Substantia nigra (tissue), 51 donors: ENCODE measurements at places on chromosomes 13 and 19.
A peak's percentile ranks its signal among the peaks of the same experiment; 100 is the strongest.

DNA sequence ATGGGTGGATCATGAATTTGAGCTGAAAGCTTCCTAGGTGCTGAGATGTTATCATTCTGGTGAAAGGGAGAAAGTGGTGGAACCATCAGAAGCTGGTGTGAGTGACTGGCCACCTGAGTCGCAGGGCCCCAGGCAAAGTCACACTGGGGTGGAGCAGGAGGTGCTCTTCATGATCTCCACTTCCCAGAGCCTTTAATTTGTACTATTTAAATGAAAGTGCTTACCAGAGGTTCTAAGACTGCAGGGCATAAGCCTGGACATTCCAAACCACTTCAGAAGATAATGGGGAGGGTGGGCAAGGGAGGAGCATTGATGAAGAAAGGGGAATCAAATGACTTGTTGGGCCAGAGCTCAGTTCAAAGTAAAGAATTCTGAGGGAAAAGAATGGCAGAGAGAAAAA, 156.1 kb downstream of the RGCC start:
- DNase-seq, result no peak

GRCh38 chr19:10861103-10861651, 10.2 kb upstream of the CARM1 start:
- DNase-seq, result no peak

DNA sequence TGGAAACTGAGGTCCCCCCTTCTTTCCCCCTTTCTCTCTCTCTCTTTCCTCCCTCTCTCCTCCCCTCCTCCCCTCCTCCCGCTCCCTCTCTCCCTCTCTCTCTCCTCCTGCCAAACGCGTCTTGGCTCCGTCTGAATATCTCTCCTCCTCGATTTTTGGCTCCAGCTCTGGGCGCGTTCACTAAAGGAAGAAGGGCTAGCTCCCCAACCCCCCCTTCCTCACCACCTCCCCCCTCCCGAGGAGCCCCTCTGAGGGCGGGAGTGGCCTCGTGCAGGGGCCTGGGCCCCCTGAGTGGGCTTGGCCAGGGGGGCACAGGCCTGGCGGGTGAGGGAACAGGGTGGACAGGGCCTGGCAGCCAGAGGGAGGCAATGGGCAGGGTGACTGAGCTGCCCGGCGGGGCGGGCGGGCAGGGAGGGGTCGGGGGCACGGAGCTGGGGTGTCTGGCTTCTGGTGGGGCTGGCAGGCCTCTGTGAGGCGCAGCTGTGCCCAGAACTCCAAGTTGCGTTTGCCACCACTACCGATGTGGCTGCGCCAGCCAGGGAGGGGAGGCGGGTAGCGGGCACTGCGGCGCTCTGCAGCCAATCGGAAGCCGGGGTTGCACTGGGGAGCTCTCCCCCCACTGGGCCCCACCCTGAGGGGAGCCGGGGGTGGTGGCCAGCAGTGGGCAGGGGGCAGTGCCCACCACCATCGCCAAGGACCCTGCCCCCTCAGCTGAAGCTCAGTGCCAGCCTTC, 7.1 kb downstream of the NFIX start:
- DNase-seq, result peak; percentile 89

DNA sequence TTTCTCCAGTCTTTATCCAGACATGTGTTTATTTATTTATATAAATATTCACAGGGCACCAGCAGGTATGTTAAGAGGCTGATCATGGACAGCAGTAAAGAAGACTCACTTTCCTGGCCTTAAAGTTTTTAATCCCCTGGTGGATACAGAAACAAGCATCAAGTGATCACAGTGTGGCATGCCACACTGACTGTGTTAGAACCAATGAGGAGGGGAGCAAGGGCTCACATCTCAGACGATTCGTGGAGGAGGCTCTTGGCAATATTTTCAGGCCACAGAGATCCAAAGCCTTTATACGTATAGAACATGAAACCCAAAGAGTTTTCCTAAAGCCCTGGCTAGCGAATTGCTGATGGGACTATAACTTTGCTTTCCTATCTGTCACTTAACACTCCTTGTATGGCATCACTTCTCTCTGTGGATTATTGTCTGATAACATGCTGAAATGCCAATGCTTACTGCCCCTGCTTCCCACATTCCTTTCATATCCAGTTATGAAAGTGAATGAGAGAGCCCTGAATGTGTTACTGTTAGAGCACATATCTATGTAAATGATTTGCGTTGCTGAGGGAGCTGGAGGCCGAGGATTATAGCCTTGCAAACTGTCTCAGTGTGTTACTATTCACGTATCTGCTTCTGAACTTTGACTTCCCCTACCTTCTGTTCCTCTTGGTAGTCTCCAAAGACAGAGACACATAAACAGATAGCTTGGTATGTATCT, 37.6 kb downstream of the POLR1D start:
- DNase-seq, result no peak

- no peak for DNase-seq
Observed at GRCh38 chr13:104594806-104595205, 1528.6 kb upstream of the SLC10A2 start.

DNA sequence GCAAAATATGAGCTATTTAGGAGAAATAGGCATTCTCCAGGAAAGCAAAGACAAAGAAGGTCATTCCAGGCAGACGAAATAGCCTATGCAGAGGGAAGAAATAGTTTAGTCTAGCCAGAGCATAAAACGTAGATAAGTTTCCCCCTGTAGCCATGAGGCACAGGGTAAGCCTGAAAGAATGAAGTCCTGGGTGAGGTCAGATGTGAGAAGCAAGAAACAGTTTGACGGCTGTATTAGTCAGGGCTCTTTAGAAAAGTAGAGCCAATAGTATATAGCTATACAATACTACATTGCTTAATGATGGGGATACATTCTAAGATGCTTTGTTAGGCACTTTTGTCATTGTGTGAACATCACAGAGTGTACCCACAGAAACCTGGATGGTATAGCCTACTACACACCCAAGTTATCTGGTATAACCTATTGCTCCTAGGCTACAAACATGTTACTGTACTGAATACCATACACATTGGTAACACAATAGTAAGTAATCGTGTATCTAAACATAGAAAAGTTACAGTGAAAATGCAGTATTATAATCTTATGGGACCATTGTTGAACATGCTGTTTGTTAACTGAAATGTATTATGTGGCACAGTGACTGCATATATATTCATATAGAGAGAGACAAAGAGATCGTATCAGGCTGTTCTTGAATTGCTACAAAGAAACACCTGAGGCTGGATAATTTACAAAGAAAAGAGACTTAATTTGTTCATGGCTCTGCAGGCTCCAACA, 59.3 kb upstream of the WDFY2 start:
- DNase-seq, result no peak

DNA sequence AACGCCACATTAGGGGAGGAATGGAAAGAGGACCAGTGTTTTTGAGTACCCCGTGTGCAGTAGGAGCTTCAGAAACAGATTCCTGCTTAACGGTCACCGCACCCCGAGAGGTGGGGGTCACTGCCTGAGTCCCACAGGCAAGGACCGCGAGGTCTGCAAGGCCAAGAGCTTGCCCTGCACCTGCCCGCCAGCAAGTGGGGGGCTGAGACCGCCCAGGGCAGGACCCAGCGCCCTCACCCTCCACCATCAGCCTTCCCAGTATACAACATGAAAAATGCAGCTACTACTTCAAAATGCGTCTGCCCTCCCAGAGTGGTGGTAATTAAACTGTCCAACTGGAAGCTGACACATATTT, 44.9 kb downstream of the COL4A1 start:
- DNase-seq, result no peak

- DNase-seq, result no peak
Observed at GRCh38 chr13:27139565-27139964, 32.0 kb downstream of the USP12 start.

DNA sequence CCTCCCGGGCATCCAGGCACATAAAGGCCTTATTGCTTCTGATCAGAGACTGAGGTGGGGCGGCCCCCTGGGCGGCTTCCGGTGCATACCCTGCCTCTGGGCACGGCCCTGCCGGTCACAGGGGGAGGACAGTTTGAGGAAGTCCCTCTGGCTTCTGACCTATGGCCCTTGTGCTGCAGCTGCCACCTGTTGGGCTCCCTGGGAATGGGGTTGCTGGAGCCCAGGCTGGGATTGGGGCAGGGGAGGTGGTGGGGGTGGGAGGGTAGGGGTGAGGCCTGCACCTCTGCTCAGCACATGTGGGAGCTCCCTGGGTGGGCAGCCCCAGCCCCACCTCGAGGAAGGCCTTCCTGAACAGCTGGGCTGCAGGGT, 10.7 kb downstream of the ANO8 start:
- no peak for DNase-seq

DNA sequence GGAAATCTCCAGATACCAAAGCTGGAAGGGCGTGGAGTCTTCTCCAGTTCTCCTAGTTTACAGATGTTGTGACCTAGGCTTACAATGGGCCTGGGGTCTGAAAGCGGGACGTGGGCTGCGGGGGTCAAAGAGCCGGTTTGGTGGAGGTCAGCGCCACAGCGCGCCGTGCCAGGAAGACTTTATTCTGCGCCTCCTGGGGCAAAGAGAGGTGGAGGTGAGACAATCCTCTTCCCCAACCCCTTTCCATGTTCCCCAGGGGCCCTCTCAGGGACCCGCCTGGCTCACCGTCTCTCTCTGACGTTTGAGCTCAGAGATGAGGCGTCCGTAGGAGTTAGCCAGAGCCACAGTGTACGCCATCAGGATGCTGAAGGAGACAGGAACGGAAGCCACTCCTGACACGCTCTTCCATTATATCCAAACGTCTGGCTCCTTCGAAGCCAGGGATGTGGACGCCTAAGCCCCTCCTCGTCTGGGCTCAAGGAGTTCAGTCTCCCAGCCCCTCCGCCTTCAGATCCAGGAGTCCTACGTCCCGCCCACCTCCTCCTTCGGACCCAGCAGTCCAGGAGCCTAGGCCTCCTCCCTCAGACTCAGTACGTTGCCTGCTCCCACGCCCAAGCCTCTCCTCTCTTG, 776 bp upstream of the LENG1 start:
- DNase-seq, result no peak

DNA sequence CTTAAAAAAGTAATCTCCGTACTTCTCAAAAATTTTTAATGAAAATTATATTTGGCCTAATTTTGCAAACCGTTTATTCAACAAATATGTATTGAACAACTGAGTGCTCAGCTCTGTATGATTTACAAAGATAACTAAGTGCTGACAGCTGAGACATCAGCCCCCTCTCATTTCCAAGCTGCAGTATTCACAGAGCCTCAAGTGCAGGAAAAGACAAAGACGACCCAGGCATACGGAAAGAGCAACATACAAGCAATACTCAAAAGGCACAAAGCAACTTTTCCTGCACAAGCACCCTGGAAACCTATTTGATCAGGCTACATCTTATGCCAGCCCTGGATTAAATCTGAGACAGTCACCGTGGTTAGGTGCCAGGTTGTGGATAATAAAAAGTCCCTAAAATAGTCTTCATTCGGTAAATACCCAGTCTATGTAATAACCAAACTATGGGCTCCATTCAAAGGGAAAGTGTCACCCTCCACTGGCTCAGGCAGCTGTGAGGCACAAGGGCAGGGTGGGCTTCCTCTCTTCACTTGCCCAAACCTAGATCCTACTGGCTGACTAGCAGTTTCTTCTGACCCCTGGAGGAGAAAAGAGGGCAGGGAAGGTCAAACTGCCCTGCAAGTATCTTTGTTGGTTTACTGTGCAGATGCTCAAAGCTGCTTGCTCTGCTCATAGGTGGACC, 65.5 kb downstream of the TBC1D4 start:
- no peak for DNase-seq

DNA sequence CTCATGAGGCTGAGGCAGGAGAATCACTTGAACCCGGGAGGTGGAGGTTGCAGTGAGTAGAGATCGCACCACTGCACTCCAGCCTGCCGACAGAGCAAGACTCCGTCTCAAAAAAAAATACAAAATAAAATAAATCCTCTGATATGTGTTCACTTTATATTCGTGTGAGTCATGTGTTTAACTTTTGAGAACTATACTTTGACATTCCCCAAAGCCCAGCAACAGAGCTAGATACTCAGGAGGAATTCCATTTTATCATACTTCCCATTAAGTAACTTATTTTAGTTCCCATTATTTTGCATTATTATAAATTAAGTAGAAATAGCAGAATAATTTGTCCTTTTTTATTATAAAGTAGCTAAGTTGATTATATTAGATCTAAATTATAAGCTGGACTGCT, 3.3 kb upstream of the CHAMP1 start:
- no peak for DNase-seq

GRCh38 chr13:85597790-85598500, 201.3 kb downstream of the SLITRK6 start:
- DNase-seq, result no peak

DNA sequence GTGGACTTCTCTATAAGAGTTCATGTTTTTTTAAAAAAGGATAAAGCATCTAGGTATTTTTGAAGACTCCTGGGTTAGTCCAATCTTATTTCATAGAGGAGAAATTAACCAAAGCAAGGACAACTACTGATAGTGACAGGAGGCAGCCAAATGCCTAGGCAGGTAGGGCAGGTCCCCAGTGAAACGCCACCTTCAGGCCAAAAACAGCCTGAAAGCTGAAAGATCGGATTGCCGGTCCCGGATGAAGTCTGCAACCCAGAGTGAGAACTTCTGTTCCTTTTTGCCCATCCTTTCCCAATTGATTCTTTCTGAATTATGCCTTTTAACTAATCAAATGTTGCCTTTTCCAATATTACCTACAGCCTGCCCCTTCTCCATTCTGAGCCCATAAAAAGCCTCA, 6.1 kb upstream of the GGACT start:
- DNase-seq, result no peak

DNA sequence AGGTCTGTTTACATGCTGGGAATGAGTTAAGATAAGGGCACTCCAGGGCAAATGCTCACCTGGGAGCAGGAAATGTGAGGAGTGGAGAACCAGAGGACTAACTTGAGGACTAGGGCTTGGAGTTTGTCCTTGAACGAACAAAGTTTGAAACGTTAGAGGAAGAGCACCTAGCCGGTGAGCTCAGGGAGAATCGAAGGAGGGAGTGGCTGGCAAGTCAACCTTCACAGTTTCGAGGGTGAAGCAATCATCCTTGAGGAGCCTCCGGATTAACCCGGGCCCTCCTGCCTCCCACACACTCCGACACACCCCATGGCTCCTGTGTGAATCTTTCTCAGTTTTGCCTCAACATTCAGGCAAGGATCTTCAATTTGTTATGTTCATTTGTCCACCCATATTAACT, 58.6 kb downstream of the LMO7 start:
- no peak for DNase-seq

DNA sequence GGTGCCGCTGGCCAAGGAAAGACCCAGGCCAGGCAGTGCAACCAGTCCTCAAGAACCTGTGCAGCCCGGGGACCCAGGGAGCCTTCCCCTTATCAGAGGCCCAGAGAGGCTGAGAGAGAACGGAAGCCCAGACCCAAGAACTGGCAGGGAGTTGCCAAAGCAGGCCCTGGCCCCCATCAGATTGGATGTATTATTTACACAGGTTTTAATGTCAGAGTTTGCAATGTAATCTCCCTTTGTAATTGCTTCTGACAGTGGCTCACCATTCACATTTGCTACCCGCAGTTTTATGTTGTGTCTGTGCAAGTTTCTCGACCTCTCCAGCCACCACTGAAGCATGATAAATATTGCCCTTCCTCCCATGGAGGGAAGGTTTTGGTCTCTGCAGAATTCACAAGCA, 660.9 kb downstream of the LIG4 start:
- no peak for DNase-seq
